ENCODE measurements at places on chromosomes 3 and 15.

DNA sequence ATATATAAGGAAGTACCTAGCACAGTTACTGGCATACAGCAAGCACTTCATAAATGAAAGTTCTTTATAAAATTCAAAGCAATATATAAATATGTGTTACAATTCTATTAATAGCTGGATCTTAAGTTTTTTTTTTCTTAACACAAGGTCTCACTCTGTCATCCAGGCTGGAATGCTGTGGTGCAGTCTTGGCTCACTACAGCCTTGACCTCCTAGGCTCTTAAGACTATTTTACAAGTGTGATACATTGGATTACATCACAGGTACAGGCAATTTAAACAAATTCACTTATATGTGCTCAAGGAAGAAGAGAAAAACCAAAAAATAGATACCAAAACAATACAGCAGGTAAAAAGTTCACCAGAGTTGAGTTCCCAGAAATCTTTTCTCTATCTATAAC lies 60.6 kb downstream of the ZNF280D start:
- DNase-seq = no peak

DNA sequence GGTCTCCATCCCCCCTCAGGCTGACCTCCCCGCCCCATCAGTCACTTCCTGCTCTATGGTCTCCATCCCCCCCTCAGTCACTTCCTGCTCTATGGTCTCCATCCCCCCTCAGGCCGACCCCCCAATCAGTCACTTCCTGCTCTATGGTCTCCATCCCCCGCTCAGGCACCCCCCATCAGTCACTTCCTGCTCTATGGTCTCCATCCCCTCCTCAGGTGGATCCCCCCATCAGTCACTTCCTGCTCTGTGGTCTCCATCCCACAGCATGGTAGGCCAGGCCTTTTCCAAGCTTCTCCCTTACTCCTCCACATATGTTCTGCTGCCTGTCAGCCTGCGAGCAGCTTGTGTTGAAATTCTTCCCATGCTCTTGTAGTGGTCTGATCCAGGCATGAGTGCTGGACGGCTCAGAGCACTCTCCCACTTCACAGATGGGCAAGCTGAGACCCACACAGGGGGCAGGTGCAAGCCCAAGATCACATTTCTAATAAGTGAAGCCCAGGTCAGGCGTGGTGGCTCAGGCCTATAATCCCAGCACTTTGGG lies 36.8 kb downstream of the BDH1 start:
- no peak for DNase-seq

GRCh38 chr3:153051427-153052095 lies 110.5 kb upstream of the RAP2B start:
- peak; percentile 67 for DNase-seq

- DNase-seq = no peak
Observed at GRCh38 chr3:143090486-143090885, 29.1 kb upstream of the CHST2 start.

DNA sequence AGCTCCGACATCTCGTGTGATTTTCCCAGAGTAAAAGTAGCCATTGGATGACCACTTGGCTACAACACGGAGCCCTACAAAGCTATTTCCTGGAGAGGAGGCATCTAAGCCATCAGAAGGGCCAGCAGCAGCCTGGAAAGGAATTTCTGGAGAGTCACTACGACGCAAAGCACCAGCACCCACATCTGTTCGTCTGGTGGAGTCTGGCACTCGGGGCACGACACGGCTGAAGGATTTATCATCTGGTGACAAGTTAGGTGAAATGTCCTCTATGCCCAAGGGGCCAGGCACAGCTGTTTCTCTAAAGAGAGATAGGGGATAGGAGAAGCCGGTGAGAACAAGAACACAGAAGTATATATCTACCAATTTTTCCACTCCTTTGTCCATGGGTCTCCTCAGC lies 49.5 kb downstream of the TUBGCP4 start:
- no peak for DNase-seq

GRCh38 chr15:68783226-68784058 lies 37.3 kb downstream of the ANP32A start:
- DNase-seq = peak; percentile 61

- peak; percentile 68 for DNase-seq
Observed at GRCh38 chr3:118817748-118818165, 216.9 kb downstream of the IGSF11 start.

DNA sequence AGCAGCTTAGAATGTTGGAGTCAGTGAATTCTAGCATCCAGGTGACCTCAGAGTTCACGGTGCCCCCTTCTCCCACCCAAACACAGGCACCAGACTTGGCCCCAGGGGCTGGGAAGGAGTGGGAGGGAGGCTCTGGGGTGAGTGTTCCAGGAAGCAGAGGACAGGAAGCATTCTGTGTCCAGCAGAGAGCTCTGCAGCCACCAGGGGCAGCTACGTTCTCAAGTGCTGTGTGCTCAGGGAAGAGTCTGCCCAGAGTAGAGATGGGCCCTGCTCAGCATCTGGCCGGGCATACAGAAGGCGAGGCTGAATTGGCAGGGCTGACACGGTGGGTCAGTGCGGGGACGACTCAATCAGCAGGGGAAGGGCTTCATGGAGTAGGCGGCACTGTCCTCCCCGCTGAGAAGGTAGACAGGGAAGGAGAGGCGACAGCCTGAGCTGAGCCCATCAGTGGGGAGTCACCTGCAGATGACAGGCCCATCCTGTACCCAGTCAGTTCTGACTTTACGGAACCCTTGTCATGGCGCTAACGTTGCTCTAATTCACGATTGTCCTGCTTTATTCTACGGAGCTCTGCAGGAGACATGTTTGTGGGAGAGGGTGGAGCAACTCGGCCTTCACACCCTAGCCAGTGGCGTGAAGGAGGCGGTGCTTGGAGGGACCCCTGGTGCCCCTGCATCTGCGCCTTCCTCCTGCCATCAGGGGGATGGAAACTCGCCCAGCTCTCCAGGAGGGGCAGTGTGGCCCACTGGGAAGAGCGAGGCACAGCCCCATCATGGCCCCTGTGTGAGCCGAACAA lies 82.2 kb downstream of the C3orf70 start:
- DNase-seq = peak; percentile 54

DNA sequence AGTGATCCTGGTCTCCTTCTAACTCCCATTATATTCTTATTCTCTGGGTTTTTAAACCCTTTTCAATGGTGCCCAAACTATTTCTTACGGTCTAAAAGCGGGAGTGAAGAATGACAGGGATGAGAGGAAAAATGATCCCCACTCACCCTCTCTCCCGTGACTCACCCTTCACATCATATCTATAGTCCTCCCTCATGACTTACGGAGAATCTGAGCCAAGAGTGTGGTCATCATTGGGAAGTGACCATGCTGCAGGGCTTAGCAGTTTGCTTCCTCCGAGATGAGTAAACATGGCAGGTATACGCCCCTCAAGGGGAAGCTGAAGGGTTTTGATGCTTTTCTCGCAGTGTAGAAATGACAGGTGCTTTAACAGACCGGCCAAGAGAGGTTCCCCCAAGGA lies 274.0 kb downstream of the RYR3 start:
- no peak for DNase-seq

GRCh38 chr3:16395212-16395611 lies 118.3 kb downstream of the RFTN1 start:
- no peak for DNase-seq

GRCh38 chr15:67821784-67822440 lies 3.4 kb upstream of the SKOR1 start:
- DNase-seq = no peak

DNA sequence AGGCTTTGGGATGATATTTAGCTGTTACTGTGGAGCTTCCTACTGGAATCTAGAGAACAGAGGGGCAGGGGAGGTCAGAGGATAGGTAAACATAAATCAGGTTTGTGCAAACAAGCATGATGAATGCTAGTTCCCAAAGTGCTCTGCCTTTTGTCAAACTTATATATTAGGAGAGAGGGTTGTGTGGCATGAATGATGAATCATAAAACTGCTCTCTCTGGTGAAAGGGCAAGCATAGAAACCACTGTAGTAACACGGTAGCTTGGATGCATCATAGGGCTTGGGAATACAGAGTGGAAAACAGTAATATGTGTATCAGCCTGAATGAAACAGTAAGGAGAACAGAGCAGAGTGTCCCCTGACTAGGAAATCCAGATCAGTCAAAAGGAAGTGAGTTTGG lies 486.7 kb downstream of the IL5RA start:
- DNase-seq = no peak

GRCh38 chr15:39670687-39671086 lies 89.8 kb downstream of the THBS1 start:
- no peak for DNase-seq

DNA sequence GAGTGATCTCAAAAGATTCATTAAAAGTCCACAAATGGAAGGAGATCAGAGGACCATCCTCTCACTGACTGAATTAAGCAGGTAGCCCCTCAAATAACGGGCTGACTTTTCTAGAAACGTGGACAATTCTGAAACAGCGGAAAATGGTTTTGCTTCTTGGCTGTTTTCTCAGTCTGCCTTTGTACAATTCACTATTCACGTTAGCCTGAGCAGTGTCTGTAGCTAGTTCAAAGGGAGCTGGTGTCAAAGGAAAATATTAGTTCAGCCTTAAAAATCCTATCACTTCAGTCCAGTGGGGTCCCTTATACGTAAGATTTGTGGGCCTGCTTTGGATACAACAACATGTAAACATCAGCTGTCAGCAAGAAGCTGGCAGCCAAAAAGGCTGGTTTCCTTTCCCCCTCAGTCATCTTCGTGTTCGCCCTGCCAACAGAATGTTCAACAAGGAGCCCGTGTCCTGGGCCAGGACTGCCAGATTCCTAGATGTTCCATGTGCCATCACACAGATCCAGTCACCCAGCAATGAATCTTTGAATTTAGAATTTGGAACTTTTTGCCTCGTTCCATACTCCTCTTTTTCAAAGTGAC lies 19.3 kb downstream of the LMCD1 start:
- DNase-seq = no peak

- DNase-seq = no peak
Observed at GRCh38 chr15:37979671-37980409, 45.4 kb downstream of the TMCO5A start.

DNA sequence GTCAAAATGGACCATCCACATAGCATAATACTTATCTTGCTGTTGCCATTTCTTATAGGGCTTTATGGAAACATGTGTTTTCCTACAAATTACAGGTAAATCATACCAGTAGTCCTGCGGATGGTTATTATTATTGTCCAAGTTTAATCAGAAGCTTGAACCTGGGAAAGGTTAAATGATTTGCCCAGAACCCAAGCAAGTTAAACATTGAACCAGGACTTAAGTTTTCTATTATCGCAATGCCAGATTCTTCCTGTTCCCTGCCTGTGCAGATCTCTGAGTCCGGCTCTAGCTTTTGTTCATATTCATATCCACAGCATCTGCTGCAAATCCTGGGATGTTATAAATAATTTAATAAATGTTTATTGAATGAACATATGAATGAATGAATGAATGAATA lies 12.5 kb downstream of the LPP start:
- DNase-seq = peak; percentile 52

GRCh38 chr3:169454823-169455222 lies 208.7 kb downstream of the MECOM start:
- peak; percentile 89 for DNase-seq

DNA sequence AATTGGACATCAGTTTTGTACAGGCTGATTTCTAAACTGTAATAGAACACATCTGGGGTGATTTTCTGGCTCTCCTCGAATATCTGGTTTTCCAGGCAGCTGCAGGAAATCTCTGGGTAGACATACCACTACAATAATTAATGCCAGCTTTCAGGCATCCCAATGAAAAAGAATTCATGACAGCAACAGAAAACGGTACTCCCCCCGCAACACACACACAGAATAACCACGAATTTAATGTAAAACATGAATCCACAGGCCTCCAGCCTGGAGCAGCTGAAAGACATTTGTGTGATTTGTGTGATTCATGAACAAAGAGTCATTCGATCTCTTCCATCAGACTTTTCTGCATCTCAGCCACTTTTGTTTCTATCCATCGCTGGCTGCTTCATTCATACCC lies 262.2 kb downstream of the MAGI1 start:
- DNase-seq = no peak

Measured in dermis blood vessel endothelial cell (primary cell).